ENCODE measurements at places on chromosomes 6 and 20. TPM values are rescaled to one million over a fixed set of nuclear protein-coding genes. Genes with fewer than 3 reads are reported as not detected.

FUCA2 gene
- 74.8 TPM for total RNA-seq

FLRT3 gene
- total RNA-seq: 0.69 TPM

PPP1R16B gene
- not detected for total RNA-seq

STMN3 gene
- total RNA-seq: 2.5 TPM

C6orf132 gene
- not detected for total RNA-seq

GRCh38 chr6:9621276-9621675 lies 793.6 kb downstream of the TFAP2A start:
- DNase-seq: no peak

DNA sequence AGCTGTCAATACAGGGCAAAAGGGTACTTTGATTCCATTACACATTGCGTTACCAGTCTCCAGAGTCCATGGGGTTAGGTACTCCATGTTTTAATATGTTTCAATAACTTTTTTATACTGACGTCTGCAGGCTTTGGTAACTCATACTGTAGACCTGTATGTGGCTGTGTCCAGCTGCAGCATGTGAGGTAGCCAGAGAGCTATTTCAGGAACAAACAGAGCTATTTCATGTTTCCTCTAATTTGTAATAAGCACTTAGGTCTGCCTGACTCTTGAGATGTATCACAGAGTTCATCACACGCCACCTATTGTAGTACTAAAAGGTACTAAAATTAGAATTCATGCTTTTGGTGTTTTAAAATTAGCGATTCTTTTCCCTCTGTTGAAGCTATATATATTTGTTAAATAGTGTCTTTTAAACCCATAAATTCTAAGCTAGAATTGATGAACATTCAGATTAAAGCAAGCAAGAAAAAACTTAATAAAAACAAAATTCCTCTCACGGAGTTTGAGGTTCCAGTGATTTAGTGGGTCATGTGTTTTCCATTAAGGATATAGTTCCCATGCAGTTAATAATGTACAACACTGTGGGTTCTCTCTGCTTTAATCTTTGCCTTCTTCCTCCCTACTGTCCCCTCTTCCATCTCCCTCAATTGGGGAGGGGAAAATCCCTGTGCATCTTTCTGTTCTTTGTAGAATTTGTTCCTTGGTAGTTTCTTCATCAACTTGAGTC lies 37.0 kb downstream of the FOXO3 start:
- no peak for DNase-seq

GRCh38 chr20:17688965-17689364 lies 6.9 kb upstream of the RRBP1 start:
- no peak for DNase-seq

DNA sequence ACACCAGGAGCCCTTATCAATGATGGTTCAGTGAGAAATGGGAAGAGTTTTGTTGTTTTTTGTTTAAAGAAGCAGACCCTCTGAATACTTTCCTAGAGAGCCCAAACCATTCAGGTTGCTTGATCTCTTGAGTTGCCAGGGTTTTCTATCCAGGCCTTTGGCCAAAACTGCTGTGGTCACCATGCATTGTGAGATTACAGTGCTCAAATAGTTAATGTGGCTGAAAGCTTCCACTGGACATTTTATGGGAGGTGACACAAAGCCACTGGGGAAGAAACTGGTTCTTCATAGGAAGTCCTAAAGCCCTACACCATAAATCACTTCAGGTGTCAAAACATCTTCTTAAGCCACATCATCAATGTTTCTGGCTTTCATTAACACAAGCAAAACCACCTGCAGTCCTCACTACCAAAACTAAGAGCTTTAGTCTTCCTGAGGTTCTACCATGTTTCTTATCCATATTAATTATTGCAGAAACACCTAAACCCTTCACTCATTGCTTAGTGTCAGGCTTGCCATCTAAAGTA lies 101.6 kb downstream of the IBTK start:
- no peak for DNase-seq

GRCh38 chr6:92623431-92623830 lies 795.9 kb downstream of the EPHA7 start:
- DNase-seq: no peak

DNA sequence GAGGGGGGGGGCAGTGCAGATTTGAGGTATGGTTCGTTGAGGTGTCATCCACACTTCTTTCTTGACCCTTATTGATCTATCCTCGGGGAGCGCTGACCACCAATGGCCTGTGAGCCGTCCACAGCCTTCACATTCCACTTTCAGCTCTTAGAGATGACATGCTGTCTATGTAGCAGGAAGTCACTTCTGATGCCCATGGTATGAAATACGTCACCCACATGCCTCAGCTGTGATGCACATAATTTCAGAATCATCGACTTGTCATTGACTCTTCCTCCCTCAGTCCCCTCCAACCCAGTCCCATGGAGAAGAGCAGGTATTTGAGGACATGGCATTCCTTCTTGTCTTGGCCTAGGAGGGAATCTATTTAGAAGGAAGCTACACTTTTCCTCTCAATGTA lies 4.7 kb upstream of the ADGRF5 start:
- peak; percentile 66 for DNase-seq

- DNase-seq: no peak
Measured at GRCh38 chr6:150490586-150490985, 109.1 kb upstream of the PLEKHG1 start.

GRCh38 chr20:16759181-16759563 lies 11.0 kb downstream of the OTOR start:
- no peak for DNase-seq

GRCh38 chr6:93721386-93722048 lies 302.2 kb upstream of the EPHA7 start:
- DNase-seq: no peak

DNA sequence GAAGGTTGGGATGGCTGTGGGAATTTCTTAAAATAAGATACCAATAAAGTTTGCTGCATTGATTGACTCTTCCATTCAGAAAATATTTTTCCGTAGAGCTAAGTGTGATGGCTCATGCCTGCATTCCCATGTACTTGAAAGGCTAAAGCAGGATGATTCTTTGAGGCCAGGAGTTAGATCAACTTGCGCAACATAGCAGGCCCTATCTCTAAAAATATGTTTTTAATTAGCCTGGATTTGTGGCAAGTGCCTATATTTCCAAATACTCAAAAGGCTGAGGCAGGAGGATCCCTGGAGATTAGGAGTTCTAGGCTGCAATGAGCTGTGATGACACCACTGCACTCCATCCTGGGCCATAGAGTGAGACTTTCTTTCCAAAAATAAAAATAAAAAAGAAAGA lies 431.2 kb upstream of the PTCHD4 start:
- no peak for DNase-seq

DNA sequence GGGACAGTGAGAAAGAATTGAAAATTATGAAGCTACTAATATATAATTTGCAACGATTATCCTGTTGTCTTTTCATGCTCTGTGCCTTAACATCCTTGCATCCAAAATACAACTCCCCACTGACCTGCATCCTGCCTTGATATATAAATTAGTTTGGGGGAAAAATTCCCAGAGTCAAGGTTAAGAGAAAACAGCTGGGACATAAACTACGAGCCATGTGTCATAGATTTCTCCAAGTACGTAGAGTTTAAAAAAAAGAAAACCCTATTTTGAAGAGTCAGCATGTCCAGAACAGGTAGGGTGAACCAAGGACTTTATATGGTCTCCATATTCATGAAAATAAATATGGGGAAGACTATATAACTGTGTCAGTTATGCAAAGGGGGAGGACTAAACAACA lies 123.8 kb upstream of the MARCKS start:
- DNase-seq: no peak

GRCh38 chr6:43736211-43736786 lies 33.7 kb upstream of the VEGFA start:
- DNase-seq: no peak

DNA sequence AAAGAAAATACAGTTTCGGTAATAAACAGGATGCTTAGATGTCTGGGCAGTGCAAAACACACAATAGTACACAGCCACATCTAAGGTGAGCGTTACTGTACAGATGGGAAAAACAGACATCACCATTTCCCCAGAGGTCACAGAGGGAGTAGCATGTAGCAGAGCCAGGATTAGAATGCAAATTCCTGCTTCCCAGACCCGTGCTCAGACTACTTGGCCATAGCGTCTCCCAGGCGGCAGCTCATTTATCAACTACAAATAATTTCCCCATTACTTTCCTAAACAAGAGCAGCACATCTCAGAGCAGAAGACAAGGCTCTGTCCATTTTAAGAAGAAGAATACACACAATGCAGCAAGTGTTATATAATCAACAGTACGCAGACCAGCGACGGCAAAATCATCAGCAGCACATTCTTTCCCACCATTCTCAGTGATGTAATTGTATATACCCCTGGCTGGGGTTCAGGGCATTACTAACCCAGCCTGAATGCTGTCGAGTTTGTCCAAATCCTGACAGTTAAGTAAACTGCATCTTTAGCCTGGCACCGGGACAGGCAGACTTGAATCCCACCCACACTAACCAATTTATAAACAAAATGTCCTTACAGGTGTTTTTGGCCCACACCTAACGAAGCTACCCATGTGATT lies 61.9 kb downstream of the CNKSR3 start:
- DNase-seq: no peak

Measured in NCI-H460 (cell line).